GDM1 (cell line): ENCODE measurements at places on chromosomes 6 and 20.

DNA sequence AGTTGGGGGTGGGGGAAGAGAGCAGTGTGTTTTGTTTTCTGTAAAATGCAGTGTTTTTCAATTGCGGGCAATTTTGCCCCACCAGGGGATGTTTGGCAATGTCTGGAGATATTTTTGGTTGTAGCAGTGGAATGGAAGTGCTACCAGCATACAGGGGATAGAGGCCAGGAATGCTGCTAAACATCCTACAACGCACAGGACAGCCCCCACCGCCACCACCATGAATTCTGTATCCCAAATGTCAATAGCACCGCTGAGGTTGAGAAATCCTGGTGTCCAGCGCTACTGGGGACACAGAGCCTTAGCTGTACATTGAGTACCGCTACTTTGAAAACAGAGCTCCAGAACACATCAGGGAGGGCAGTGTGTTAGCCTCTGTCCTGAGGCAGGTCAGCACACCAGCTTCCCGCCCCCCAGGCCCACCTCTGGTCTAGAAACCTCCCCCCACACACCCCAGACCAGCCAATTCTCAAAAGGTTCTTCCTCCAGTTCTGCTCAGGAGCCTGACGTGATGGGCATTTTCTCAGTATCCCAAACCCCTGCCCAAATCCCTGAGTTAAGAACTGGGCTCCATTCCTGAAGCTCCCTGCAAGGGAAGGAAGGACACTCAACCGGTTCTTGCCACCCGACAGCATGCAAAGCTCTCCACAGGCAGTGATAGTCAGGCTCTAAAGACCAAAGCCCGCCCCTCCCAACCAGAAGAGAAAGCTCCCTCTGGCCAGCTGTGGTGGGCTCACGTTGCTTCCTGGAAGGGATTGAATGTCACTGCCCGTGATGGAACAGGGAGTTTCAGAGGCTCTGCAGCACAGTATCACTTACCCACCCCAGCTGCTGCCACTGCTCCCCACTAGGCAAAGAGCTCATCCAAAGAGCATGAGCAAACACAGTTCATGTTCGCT, 321.5 kb upstream of the JARID2 start:
- no peak for DNase-seq

GRCh38 chr20:37346535-37347346, 801 bp downstream of the SRC start:
- no peak for DNase-seq

DNA sequence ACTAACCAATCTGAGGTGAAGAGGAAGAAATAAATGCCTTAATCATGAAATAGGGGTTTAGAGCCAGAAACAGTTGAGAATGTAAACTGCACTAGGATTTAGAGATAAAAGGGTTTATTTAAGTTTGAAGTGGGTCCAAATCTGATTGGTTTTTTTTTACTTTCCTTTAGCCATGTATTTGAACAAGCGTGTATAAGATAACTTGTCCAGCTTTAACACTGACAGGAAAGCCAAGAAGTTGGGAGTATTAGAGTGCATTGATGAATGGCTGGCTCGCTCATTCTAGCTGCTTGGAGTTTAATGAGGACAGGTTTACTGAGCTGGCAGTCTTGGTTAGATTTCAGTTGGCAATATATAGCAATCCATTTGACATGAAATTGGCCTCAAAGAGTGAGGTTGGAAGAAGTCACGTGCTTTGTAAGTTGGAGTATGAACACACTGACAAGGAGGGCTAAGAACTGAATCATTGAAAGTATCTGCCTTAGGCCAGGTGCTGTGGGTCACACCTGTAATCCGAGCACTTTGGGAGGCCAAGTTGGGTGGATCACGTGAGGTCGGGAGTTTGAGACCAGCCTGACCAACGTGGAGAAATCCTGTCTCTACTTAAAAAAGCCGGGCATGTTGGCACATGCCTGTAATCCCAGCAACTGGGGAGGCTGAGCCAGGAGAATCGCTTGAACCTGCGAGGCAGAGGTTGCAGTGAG, 13.7 kb downstream of the SRSF3 start:
- DNase-seq, result no peak

GRCh38 chr6:121617388-121617787, 181.9 kb downstream of the GJA1 start:
- no peak for DNase-seq

GRCh38 chr6:64083261-64083660, 447.7 kb downstream of the PHF3 start:
- no peak for DNase-seq

GRCh38 chr20:63080411-63080810, 73.6 kb upstream of the BHLHE23 start:
- no peak for DNase-seq

DNA sequence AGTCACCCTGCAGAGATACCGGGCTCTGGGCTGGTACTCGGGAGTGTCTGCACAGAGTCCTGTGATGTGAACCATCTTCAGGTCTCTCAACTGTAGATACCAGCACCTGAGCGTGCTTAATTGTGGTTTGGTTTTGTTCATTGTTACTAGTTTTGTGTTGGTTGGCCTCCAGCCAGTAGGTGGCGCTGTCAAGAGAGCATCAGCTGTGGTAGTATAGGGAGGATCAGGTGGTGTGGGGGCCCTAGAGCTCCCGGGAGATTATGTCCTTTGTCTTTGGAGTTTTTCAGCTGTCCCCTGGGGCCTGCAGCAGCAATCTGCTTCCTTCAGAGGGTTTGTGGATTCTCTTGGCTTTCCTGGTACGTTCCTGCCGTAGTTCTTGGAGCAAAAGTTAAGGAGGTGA, 67.9 kb downstream of the CDYL start:
- no peak for DNase-seq

DNA sequence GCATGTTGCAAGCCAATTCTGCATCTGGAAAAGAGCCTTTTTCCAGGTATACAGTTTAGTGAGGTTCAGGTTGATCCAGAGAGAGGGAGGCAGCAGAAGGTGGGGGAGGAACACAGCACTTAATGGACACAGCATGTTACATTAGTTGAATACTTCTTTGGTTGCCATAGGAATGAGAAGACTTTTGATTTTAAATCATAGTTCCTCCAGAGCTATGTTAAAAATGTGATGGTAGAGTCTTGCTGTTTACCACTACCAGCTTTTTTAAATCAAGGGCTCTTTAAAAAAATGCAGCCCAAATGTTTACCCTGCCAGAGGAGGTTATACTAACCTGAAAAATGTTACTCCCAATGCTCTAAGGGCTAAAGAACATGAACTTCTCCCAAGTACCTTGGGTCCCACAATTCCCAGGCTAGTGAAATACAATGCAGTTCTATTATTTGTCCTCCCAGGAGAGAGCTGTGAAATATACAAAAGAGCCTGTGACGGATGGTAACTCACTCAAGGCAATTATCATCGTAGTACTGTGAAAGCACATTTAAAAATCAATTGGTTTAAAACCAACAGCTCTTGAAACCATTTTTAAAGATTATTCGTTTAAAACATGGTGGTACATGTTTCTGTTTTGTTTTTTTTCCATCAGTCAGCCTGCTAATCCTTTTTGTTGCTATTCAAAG, 6.9 kb upstream of the PHACTR1 start:
- no peak for DNase-seq

- DNase-seq, result no peak
Observed at GRCh38 chr6:120083186-120083585, 733.6 kb upstream of the MAN1A1 start.
